ENCODE measurements at places on chromosomes 4 and X.

- no peak for DNase-seq
Measured at GRCh38 chr4:180603791-180604190, 1639.4 kb upstream of the TENM3 start.

DNA sequence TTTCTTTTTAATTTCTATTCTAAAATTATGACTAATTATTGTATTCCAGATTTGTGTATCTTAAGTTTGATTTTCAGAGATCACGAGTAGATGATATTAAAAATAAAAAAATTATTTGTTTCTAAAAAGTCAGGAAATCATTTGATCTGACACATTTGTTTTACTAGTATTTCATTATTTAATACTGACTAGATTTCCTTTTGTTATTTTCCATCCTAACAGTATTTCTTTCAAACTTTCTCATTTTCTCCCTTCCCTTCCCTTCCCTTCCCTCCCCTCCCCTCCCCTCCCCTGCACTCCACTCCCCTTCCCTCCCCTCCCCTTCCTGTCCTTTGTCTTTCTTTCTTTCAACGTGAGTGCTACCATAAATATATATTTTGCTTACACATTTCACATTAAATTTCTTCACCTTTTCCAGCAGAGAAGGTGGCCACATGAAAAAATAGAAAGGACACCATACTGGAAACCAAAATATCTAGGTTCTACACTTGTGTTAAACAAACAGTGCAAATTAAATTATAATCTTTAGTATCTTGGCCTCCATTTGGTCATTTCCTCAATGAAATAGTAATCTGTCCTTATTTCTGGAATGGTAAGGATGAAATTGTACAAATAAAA is 1412.7 kb upstream of the IGFBP7 start:
- no peak for DNase-seq

DNA sequence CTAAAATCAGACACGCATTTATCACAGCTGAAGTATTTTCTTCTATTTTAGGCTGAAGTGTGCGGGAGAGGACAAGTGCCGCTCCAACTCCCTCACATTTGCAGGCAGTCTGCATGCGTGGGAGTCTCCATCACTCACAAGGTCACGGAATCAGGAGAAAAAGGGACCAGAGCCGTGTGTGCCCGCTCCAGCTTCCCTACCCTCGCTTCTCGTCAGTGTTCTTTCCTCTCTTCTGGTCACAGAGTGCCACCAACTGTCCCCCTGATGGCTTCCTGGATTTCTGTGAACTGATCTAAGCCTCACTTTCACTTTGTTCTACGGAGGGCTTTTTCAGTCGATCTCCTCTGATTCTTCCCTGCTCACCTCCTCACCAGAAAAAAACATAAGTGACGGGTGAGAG is 407.4 kb upstream of the AADAT start:
- DNase-seq = no peak

DNA sequence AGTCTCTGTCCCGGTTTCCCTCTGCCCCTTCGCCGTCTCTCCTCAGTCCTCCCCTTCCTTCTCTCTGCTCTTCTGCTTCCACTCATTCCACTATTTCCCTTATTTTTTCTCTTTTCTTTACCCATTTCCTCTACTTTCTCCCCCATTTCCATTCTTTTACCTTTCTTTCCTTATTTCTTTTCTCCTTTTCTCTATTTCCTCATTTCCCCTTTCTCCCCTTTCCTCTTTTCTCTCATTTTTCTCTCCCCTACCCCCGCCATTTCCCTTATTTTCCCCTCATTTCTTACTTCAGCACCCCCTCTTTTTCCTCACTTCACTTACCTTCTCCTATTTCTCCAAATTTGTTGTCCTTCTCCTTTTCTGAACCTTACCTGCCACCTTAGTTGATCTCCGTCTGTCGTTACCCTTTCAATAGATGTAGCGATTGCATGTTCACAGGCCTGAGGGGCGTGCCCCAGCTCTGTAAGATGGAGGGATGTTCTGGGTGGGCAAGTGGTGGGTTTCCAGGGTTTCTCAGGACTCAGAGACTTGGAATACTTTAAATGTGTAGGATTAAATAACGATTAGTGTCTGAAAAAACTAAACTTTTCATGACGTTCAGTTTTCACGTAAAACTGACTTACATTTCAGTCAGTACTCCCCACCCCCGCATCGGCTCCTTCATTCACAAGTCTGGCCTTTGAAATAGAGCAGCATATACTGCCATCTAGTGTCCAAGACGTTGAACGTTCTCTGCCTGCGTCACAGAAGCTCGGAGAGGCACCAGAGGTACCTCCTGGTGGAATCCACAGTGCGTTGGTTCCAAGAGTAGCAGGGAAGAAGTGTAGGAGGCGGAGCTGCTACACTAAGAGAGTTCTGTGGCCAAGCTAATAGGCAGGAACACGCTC is 641 bp upstream of the NCBP2L start:
- DNase-seq = peak; percentile 70

DNA sequence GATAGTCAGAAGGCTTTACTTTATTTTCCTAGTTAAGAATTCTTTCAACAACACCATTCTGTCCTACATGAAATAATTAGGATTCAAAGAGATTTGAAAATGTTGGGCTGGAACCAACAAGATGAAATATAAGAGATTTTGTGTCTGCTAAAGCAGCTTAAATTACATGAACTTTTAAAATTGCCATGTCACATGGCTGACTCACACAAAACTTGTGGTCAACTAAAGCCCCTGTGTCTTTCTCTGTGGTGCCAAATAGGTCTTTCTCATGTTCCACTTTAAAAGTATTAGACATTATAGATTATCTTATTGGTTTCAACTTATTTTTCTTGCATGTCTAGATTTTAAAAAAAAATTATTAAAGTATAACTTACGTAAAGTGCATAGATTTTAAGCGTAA is 60.8 kb upstream of the FHL1 start:
- DNase-seq = no peak

Data from stimulated activated CD4-positive, alpha-beta T cell treated with anti-CD3 and anti-CD28 coated beads, Interleukin-4, amount 100 ng/mL, for 1 hour (primary cell).